Activated naive CD4-positive, alpha-beta T cell (primary cell): ENCODE measurements at places on chromosomes 2 and 18.

DNA sequence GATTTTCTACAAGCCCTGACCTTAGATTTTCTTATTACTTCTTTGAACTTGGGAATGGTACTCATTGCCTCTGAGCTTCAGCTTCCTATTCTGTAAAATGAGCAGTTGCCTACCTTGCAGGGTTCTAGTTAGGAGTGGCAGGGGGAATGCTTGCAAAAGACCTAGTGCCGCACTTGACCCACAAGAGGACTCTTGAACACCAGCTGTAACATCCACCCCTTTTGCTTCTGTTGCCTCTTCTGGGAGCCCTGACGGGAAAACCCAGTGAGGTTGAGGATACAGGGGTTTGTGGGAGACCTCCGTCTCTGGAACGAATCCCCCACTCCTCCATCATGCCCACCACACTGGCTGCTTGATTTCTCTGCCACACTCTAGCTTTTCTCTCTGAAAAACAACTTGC is 27.1 kb upstream of the LBH start:
- no peak for DNase-seq

DNA sequence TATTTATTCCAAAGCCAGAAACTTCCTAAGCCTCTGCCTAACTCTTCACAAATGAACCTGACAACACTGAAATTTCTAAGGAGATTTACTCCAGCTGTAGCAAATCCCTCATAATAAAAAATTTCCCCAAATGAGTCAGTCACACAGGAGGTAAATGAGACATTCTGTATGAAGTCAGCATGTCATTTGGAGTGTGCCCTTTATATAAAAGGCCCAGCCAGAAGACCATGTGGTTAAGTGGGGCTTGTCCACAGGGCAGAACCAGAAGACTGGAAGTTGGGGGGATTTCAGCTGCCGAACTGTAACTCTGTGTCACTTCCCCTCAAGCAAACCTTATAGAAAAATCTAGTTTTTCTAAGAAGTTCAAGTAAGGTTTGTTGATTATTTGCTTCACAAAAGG is 30.2 kb downstream of the NRP2 start:
- no peak for DNase-seq

DNA sequence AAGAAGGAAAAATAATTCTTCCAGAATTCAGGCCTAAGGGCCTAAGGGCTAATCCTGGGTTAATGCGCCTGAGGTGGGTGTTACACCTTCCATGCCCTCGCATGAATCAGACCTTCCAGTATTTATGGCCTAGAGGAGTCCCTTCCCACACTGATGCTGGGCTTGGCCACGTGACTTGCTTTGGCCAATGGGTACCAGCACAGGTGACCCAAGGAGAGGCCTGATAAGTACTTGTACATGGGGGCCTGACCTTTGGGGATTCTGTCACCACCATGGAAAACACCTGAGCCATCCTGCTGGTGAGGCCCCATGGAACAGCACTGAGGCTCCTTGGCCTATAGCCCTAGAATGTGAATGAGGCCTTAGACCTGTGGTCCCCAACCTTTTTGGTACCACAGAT is 79.8 kb downstream of the TNFRSF11A start:
- no peak for DNase-seq

- DNase-seq, result peak; percentile 13
Observed at GRCh38 chr18:76491776-76492668, 3.0 kb downstream of the ZNF516 start.

DNA sequence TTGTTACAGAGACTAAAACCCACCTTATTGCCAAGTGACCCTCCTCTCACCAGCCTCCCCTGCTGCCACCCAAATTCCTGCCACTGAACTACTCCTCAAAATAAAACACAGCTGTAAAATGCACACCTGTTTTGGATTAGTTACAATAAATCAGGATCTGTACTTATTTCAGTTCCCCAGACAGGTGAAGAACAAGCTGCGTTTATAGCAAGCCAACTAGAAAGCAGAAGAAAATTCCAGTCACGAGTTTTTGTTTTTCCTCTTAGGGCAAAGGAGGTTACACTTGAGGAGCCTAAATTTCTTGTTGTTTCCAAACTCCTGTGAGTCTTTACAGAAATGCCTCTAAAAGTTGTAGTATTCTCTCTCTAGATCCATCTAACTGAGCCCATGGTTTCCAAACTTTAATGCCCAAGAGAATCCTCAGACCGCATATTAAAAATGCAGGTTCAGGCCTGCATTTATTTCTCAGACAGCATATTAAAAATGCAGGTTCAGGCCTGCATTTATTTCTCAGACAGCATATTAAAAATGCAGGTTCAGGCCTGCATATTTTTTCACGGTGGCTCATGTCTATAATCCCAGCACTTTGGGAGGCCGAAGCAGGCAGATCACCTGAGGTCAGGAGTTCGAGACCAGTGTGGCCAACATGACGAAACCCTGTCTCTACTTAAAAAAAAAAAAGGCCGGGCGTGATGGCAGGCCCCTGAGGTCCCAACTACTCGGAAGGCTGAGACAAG is 62.2 kb downstream of the ALPK2 start:
- no peak for DNase-seq
